ENCODE measurements at places on chromosomes 11 and 22. TPM values are rescaled to one million over a fixed set of nuclear protein-coding genes. Genes with fewer than 3 reads are reported as not detected.

MS4A1 gene
- total RNA-seq = not detected

YPEL1 gene
- 0.37 TPM for total RNA-seq

TRPM5 gene
- total RNA-seq = not detected

KRTAP5-11 gene
- total RNA-seq = not detected

FOLH1 gene
- 0.73 TPM for total RNA-seq

CACNA1I gene
- under 0.01 TPM for total RNA-seq

CREB3L1 gene
- 14.5 TPM for total RNA-seq

DERL3 gene
- total RNA-seq = 0.37 TPM

RAC2 gene
- total RNA-seq = 16.6 TPM

MUC5AC gene
- total RNA-seq = not detected

GPHA2 gene
- not detected for total RNA-seq

OSM gene
- not detected for total RNA-seq

FOLR2 gene
- not detected for total RNA-seq

MUC6 gene
- total RNA-seq = not detected

H19 gene
- total RNA-seq = 3.1 TPM

TBX10 gene
- total RNA-seq = not detected

LAYN gene
- total RNA-seq = 7.7 TPM

SCGB2A2 gene
- not detected for total RNA-seq
